ENCODE measurements at places on chromosomes 11 and 22.

- no peak for DNase-seq
Observed at GRCh38 chr11:25319127-25319526, 822.3 kb downstream of the LUZP2 start.

GRCh38 chr22:35905894-35906293 lies 122.7 kb downstream of the RBFOX2 start:
- DNase-seq = no peak

- DNase-seq = no peak
Observed at GRCh38 chr22:20436768-20437612, 635 bp downstream of the SCARF2 start.

DNA sequence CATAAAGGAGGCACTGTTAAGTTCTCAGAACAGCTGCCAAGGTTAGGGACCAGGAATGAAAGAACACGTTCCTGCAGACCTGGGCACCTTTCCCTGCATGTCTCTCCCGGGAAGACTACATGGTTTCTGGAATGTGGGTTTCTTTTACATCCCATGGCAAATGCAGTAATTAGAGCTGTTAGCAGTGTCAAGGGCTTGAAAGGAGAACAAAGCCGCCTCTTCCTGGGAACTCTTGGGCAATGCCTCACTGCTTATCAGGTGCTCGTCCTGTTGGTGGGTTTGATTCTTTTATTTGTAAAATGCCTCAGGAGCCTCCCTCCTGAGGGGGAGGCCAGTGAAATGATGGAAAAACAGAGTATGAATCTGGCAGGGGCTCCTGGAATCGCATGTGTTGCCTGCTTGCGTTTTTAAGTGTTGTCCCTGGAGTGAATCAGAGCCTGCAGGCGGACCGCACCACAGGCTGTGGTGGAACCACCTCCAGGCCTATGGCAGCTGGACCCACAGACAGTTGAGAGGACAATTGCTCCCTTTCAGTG lies 723 bp upstream of the C22orf31 start:
- DNase-seq = no peak

- no peak for DNase-seq
Observed at GRCh38 chr11:86524620-86525352, 147.6 kb downstream of the ME3 start.

DNA sequence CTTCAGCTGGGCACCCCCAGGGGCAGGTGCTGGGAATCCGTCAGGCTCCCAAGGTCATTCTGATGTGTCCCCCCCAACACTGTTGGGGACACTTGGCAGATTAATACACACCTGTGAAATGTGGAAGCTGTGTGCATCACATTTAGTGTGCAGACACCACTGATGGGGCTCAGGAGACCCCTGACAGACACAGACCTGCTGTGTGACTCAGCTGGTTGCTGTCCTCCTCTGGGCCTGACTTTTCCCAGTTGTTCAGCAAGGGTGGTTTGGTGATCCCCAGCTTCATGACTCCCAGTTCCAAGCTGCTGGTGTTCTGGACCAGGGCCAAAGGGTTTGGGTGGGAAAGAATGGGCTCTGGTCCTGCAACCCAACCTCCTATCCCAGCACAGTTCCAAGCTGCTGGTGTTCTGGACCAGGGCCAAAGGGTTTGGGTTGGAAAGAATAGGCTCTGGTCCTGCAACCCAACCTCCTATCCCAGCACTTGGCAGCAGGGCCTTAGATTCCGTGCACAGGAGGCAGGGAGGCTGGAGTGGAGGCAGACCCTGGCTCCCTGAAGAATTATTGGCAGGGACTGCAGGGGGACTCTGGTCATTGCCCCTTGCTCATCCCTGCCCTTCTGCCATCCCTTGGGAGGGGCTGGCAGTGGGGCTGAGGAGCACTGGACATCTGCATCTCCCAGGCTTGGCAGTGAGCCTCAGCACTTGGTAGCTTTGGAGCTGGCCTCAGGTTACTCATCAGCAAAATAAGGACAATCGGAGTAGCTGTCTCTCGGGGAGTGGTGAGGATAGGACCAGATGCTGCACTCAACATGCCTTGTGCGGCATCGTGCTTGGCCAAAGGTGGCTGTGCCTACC lies 8.4 kb upstream of the OMP start:
- no peak for DNase-seq

- no peak for DNase-seq
Observed at GRCh38 chr22:34108168-34108567, 187.9 kb upstream of the LARGE1 start.

GRCh38 chr11:79102840-79103239 lies 338.0 kb downstream of the TENM4 start:
- DNase-seq = no peak

GRCh38 chr11:97471480-97471879 lies 1081.7 kb downstream of the JRKL start:
- DNase-seq = no peak

GRCh38 chr22:23844739-23845202 lies 6.0 kb upstream of the DERL3 start:
- no peak for DNase-seq

GRCh38 chr22:50311606-50312351 lies 4.3 kb upstream of the PLXNB2 start:
- DNase-seq = no peak

- DNase-seq = no peak
Observed at GRCh38 chr11:115493905-115494304, 10.3 kb downstream of the CADM1 start.

DNA sequence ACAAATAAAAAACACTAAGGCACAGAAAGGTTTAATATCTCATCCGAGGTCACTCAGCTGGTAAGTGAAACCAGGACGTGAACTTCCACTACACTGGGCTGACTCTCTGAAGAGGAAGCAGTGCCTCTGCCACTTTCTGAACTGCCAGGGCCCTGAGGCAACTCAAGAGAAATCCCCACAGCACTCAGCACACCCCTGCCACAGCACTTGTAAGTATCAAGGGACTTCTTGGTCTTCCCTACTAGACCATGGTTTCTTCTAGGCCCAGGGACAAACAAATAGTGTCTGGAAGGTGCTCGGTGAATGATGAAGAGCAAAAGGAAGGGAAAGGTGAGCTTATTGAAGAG lies 49.7 kb downstream of the RPL27A start:
- no peak for DNase-seq

DNA sequence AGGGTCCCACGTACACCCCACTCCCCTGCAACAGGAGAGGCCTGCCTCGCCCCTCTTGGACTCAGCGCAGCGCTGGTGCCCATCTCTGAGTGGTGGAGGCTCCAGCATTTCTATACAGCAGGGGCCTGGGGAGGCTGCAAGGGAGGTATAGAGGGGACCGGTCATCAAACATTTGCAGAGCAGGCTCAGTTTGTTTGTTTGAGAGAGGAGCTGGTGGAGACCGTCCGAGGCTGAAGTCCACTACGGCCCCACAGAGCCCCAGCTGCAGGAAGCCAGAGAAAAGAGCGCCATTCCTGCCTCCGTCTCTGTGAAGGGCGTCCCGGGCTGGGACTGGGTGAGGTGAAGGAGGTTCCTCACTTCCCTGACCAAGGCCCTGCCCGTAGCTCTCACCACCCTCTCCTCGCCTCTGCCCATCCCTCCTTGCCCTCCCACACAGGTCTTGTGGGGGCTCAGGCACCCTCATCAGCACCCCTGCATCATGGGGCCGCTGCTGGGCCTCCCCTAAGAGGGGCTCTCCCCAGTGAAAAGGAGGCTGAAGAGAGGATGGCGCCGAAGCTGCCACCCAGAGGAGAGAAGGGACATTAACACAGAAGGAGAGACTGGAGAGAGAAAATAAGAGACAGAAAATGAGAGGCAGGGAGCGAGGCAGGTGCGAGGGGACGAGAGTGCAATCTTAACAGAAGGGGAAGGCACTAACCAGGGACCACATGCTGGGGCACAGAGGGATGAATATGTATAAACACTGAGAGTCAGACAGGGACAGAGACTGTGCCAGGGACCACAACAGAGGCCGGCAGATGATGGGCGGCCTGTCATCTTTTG lies 24.5 kb downstream of the RPUSD4 start:
- DNase-seq = no peak

DNA sequence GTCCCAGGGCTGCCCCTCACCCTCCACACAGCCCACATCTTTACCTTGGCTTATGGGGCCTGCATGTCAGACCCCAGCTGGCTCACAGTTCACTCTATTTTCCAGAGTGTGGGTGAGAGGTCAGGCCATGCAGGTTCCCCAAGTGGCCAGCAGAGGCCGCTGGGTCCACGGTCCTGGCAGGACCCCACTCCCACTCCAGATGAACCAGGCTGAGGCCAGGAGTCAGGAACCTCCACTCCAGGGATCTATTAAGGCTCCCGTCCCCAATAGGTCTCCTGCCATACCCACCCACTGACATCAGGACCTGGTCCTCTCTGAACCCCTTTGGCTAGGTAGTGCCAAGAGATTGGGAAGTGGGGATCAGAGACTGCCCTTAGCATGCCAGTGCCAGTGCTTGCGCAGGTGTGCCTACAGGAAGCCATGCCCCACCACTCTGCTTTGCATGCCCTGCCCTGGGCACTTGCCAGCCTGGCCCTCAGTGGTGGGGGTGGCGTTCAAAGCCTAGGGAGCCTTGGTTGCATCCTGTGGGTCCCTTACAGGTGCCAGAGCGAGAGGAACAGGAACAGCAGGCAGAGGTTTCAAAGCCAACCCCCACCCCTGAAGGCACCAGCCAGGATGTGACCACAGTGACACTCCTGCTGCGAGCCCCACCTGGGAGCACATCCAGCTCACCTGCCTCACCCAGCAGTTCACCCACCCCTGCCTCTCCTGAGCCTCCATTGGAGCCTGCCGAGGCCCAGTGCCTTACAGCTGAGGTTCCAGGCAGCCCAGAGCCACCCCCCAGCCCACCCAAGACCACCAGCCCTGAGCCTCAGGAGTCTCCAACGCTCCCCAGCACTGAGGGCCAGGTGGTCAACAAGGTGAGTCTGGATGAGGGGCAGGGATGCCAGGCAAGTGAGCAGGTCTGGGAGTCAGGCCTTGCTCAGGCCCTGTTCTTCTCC lies 8.3 kb downstream of the SMTN start:
- no peak for DNase-seq

DNA sequence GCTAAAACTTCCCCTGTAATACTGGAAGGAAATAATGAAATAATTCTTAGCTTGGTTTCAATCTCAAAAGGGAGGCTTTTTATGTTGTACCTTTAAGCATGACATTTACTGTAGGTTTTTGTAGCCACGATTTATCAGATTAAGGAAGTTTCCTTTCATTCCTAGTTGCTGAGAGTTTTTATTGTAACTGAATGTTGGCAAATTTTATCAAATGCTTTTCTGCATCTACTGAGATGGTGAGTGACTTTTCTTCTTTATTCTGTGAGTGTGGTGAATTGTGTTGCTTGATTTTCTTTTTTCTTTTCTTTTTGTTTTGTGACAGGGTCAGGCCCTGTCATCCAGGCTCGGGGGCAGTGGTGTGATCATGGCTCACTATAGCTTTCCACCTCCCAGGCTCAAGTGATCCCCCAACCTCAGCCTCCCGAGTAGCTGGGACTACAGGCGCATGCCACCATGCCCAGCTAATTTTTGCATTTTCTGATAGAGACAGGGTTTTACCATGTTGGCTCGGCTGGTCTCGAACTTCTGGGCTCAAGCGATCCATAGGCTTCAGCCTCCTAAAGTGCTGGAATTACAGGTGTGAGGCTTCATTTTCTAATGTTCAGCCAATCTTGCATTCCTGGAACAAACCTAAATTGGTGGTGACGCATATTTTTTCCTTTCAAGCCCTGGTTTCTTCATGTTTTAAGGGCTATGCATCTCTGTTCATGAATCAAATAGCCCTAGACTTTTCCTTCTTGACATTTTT lies 26.2 kb downstream of the SUSD2 start:
- no peak for DNase-seq

DNA sequence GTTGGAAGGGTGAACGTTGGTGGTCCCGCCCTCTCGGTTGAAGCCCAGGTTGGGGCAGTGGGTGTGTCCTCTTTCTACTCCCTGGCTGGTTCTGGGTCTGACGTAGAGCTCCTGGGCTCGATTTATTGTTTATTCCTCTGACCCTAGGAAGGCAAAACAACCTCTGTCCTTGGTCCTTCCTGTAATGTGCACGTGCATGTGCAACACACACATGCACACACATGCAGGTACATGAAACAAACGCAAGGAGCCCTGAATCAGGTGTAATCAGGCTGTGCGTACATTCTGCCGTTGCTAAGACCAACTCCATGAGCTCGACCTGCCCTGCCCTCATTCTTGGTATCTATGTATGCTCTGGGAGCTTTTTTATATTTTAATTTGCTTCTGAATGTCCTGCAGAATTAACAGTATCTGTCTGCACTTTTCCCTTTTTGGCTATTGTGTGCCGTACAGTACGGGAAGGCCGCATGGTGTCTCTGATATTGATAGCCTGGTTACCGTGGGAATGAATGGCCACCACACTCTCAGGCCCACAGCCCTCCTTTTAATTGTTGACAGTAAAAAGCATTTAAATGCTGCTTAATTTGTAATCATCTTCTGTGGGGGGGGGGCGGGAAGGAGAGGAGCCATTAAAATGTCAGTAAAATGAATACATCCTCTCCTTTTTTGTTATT lies 66.0 kb upstream of the NNMT start:
- no peak for DNase-seq

DNA sequence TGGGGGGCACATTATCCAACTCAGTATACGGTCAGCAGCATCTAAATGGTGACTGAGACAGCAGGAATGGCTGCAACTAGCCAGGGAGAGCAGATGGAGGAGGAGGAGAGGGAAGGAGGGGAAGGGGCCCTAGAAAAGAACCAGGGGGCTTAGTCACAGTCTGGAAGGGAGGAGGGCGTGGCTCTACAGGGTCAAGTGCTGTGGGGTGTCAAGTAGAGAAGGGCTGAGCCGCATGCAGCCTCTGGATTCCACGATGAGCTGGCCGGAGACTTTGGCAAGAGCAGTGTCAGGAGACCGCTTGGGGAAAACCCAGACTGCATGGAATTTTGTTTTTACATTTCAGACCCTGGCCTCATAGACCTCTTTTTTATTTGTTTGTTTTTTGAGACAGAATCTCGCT lies 25.8 kb upstream of the PPFIA1 start:
- DNase-seq = no peak

- DNase-seq = no peak
Observed at GRCh38 chr22:47061226-47061625, 298.8 kb downstream of the TBC1D22A start.

- DNase-seq = no peak
Observed at GRCh38 chr11:44630511-44631210, 65.2 kb downstream of the CD82 start.

GRCh38 chr22:46652847-46653331 lies 32.7 kb downstream of the GRAMD4 start:
- DNase-seq = no peak

DNA sequence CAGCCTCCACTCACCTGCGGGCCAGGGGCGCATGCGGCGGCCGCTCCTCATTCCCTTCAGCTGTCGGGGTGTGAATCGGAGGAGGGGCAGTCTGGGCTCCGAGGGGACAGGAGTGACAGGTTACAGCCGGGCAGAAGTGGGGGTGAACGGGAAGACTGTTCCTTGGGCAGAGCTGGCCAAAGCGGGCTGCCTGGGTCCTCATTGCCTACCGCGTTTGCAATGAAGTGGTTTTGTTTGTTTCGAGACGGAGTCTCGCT lies 733 bp downstream of the MEI1 start:
- no peak for DNase-seq
